NCI-H1930 (cell line): ENCODE measurements at places on chromosomes 3 and 15.
A peak's percentile ranks its signal among the peaks of the same experiment; 100 is the strongest.

- DNase-seq: no peak
These were observed 63.8 kb downstream of the IGSF11 start for GRCh38 chr3:118970819-118971218.

DNA sequence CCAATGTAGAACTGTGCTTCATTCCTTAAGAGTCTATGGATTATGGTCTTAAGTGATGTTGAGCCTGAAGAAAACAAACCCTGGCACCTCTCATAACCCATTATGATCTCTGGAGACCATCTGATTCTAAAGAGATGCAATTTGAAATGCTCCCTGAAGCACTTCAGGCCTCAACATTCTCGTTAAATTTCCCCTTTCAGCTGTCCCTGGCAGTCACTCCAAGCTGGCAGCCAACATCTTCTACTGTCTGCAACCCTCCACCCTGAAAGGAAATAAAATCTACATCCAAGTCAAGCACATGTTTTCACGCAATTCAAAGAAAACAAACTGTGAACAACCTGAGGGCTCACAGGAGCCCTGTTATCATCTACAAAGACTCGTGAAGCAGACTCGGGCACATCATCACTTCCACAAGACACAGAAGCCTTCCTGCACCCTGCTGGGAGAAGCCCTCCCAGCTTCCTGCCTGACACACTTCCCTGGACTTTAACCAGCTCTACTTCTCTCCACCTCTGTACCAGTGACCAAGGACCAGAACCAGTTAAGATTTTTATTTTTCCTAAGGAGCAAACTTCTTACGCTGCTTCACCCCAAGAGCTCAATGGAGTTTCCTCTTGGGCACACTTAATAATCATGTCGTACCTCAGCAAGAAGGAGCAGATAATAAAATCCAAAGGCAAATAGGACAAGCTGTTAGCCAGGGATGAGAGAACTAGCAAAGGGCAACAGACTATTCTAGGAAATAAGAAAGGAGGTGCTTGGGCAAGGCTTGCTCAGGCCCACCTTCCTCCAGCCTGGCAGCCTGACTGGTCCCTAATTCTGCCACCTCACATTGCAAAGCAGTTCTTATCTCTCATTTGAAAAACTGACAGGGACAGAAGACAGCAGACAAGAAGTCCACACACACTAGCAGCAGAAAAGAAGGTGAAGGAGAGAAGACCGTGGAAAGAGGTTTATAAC, 67.1 kb downstream of the MAGI1 start:
- DNase-seq: no peak

DNA sequence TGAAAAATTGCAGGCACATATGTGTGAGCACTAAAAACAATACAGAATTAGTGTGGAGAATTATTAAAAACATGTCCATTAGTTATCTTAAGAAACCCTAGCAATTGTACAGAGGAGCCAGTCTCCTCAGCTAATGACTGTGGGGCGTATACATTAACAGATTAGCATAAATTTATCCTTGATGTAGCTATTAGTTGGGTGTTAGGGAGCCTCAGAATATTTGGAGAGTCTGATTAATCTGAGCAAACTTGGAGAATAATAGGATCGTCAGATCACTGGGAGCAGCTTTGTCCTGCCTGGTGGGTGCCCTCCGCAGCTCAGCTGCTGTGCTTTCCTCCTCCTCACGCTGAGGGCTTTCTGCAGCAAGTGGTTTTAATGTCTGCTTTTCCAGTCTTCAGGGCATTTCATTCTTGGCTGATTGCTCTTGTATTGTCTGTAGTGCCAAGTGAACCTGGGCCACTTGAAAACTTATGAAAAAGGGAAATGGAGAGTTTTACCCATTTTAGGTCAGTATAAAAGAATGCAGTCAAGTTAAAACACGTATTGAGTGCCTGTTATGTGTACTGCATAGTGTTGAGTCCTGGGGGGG, 417.4 kb upstream of the SEMA6D start:
- DNase-seq: no peak

GRCh38 chr3:30206051-30206450, 400.4 kb upstream of the TGFBR2 start:
- DNase-seq: no peak

DNA sequence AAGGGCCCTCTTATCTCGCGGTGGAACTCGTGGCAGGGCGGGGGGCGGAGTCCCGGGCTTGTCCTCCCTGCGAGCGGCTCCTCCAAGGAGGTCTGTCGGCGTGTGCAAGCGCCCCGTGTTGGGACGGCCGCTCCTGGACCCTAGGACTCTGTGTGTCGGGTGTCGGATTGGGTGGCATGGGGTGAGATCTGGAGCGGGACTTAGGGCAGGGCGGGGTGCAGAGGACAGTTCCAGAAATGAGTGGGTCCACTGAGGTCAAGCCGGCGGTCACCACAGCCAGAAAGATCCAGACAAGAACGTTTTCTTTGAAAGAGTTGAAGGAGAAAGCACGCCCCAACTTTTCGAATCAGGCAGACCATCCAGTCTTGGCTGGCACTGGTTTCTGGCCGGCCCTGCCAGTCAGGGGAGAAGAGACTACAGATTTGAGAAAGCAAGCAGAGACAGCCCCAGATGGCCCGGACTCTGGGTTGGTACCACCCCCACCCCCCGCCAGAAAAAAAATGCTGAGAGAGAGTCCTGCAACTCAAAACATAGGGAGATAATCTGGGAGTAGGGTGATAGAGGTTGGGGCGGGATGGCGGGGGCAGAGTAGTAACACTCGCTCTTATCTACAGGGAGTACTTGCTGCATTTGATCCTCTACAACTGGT, 784 bp upstream of the CISH start:
- no peak for DNase-seq

GRCh38 chr3:55616803-55617202, 129.7 kb upstream of the WNT5A start:
- no peak for DNase-seq

- no peak for DNase-seq
These were observed 327.1 kb downstream of the ZNF621 start for GRCh38 chr3:40851836-40852235.

DNA sequence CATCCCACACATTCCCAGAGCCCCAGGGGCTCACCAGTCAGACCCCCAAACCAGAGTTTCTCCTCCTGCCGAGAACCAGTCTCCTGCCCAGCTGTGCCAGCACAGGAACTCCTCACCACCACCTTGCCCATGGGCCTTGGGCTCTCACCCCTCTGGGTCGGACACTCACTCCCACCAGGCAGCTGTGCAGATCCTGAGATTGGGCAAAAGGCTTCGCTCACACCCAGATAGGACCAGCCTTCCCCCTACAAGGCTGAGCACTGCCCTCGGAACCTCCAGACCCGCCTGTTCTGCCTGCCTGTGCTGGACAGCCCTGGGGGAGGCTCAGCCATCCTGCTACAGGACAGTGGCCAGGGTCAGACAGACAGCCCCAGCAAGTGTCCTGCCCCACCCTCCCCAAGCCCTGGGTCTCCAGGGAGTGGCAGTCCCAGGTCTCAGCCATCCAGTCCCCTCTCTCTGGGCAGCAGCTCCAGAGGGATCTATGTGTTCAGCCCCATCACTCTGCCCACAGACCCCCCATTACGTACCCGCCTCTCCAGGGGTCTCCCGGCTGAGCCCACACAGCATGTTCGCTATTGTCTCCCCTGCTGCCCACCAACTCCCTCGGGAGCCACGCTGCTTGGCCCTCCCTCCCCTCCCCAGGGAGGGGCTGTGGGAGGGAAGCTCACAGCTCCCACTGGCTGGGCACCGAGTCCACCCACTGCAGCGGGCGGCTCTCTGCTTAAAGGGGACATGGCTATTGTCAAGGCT, at the start of gene GRIP2:
Gene GRIP2, minus strand, starts transcription at position 601 of the 750 bp plus-strand sequence. Its CDS starts 34 bp downstream, at position 567.
- no peak for DNase-seq

GRCh38 chr15:84731774-84732173, 15.8 kb upstream of the SEC11A start:
- no peak for DNase-seq

GRCh38 chr3:163175970-163176369, 1679.4 kb downstream of the OTOL1 start:
- DNase-seq: no peak

- no peak for DNase-seq
These were observed 31.6 kb downstream of the MLH1 start for GRCh38 chr3:37024820-37025405.

DNA sequence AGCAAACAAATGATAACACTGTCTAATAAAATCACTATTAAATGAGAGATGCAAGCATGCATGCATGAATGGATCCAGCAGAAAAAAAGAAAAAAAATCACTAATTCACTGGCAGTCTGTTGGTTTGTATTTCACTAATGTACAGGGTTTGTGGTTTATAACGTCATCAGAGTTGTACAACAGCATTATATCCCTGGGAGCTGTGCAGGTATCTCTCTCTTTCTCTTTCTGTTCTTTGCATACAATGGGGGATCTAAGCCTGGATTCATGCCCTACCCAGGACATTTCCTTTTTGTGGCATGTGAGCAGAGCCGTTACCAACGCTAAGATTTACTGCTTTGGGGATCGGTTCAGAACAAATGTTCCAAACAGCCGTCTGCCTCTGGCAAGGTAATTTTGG, 229.5 kb downstream of the SOX2 start:
- DNase-seq: no peak

GRCh38 chr3:187735837-187736236, 9.4 kb downstream of the BCL6 start:
- DNase-seq: no peak

GRCh38 chr3:127171721-127172120, 21.2 kb upstream of the PRR23E start:
- DNase-seq: no peak

DNA sequence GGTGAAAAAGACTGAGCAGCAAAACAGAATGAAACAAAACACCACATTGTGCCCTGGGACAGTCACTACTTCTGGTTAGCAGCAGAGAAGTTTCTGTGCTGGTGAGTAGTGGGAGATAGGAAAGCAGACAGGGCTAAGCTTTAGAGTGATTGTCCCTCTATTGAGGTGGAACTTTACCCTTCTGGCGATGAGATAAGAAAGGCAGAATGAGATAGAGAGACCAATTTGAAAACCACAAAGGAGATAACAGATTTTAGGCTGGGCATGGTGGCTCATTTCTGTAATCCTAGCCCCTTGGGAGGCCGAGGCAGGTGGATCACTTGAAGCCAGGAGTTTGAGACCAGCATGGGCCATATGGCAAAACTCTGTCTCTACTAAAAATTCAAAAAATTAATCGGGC, 208.5 kb downstream of the TBL1XR1 start:
- DNase-seq: no peak

GRCh38 chr3:101646726-101647125, 30.2 kb downstream of the ZBTB11 start:
- no peak for DNase-seq

- DNase-seq: peak; percentile 90
These were observed at the start of gene PPCDC for GRCh38 chr15:75023181-75023871. PPCDC (plus strand) TSS chr15:75023590; CDS start chr15:75028319, 4,729 bp downstream.

- no peak for DNase-seq
These were observed 1.0 kb upstream of the TBC1D21 start for GRCh38 chr15:73872346-73872745.

- peak; percentile 0 for DNase-seq
These were observed 493.4 kb upstream of the TGFBR2 start for GRCh38 chr3:30112902-30113484.

DNA sequence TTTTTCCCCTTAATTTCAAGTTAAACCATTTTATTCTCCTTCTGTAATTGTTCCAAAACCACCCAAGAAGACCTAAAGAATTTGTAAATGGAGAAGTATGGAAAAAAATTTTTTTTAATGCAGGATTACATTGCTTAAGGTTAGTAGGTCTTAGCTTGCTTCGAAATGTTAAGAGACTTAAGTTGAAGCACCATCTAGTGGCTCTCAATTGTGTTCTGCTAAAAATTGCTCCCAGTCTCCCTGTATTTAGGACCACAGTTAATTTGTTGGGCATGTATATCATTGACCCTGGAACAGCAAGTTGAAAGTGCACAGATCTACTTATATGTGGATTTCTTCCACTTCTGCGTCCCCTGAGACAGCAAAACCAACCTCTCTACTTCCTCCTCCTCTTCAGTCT, 32.4 kb downstream of the CD200R1L start:
- DNase-seq: no peak

DNA sequence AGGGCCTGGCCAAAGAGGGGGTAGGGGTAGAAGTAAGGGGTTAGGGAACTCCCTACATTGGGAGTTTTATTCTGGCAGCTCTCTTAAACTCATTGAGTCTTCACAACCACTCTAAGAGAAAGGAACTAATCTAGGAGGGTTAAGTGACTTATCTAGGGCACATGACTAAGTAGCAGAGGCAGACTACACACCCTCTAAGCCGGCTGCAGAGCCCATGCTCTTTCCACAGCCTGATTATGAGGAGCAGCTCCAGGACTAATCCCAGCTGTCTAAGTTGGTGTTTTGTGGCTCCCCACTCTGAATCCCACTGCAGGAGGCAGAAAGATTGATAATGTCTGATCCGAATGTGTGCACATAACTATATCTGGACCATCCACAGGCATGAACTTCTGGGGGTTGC, 374.6 kb downstream of the EPHB1 start:
- no peak for DNase-seq

GRCh38 chr3:30614943-30615342, 8.5 kb downstream of the TGFBR2 start:
- DNase-seq: no peak

DNA sequence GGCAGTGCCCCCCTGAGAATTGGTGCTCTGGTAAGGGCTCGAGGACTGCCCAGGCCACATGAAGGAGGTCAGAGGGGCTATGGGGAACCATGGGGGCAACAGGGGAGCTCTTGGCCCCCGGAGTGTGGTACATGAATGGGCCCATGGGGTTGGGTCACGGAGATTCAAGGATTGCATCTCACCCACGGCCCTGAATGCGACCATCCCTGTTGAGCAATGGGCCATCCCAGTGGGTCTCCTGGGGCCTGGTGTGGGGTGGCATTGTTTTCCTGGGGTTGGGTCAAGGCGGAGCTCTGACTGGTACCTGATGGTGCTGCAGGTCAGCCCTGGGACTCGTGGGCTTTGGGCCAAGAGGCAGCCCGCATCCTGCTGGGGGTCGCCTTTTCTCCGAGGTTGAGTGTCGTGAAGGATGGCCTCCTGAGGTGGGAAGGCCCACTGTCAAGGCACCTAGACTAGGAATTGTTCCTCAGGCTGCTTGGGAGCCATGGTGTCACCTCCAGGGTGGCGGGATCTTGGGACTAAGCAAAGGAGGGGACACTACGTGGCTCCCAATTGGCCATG, 198.3 kb downstream of the UBE3A start:
- DNase-seq: no peak

GRCh38 chr3:147544290-147544689, 135.1 kb downstream of the ZIC1 start:
- DNase-seq: no peak

GRCh38 chr3:100269410-100270214, 8.8 kb downstream of the TBC1D23 start:
- no peak for DNase-seq
